Fibroblast of skin of left biceps (primary cell): ENCODE measurements at places on chromosomes 4 and X.

DNA sequence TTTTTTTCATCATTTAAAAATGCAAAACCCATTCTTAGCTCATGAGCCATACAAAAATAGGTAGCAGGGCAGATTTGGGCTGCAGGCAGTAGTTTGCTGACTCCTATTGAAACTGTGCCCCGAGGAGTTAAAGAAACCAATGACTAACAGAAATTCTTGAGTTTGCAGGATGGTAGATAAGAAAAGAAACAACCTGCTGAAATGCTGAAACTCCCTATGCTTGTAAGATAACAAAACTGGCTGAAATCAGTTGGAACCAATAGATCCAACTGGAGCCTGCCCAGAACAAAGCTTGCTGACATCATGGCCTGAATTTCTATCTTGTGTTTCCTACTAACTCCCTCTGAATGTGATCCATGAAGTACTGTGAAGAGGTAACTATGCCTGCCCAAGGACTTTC, 68.6 kb downstream of the ANOS1 start:
- no peak for DNase-seq

DNA sequence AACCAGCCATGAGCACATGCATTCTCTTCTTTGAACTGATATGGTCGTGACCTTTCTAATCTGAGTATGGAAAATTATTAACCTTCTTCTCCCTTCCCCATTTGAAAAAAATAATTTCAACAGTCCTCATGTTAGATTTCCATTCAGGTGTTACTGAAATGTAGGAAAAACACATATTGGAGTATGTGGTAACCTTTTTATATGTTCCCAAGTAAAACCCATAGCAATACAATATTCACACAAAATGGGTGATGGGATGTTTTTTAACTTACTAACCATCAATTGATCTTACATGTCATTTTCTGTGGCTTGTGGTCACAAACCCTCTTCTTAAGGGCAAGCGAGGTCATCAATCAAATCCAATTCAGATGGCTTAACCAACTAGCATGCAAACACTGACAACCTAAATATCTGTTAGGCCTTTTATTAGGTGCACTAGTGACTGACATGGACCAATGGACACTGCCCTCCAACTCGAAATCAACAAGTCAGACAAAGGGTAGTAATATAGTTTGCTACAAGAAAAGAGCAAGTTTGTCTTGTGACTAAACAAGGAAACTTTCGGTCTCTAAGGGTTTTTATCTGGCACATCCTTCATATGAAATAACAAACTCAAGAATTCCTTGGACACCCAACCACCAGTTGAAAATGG, 74.3 kb downstream of the CAMK2D start:
- DNase-seq, result no peak

GRCh38 chrX:35699642-35700041, 98.5 kb upstream of the MAGEB16 start:
- DNase-seq, result no peak

GRCh38 chrX:138938003-138938402, 226.5 kb upstream of the FGF13 start:
- no peak for DNase-seq

DNA sequence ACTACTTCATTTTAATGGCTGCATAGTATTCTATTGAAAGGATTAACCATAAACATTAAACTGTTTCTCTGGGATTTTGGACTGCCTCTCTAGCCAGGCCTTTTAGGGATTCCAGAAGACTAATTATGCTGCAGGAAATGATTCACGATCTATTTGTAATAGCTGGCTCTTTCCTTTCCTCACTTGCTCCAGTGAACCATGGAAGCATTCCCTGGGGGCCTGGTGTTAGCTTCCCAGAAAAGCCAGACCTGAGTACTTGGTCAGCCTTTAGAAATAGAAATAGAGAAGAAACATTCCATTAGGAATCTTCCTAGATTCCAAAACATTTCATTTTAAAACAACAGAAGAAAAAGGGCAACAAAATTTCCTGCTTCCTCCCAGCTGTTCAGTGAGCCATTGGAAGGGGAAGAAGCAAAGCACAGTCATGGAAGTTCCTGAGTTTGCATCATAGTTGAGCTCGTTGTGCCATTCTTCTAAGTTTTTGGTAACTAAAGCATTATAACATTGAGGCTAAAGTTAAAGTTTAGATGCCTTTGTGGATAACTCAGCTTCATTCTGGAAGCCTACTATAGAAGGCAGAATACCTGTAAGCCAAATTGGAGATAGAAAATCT, 83.5 kb downstream of the NPNT start:
- peak; percentile 67 for DNase-seq

- peak; percentile 6 for DNase-seq
Observed at GRCh38 chr4:40629401-40630334, at the start of gene RBM47. Gene RBM47, minus strand, starts transcription at chr4:40629864. Its CDS starts 190,971 bp downstream, at chr4:40438893.

- DNase-seq, result no peak
Observed at GRCh38 chrX:1327651-1328304, 8.8 kb upstream of the IL3RA start.
